ENCODE measurements at places on chromosomes 11 and 22.

GRCh38 chr11:119094816-119095065 lies 6.9 kb downstream of the DPAGT1 start:
- DNase-seq: peak; percentile 94

DNA sequence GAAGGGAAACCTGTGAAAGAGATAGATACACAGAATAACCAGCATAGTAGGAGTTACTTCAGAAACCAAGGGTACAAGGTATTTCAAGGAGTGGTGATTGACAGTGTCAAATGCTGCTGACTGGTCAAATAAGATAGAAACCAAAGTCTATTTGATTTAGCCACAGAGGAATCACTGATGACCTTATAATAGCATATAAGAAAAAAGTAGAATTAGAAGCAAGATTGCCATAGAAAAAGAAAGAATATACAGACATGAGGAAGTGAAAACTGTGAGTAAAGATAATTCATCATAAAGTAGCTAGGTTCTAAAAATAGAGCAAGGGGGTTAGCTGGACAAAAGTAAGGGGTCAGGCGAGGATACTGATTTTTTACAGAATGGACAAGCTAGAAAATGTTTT lies 14.2 kb downstream of the ZBTB44 start:
- no peak for DNase-seq

- DNase-seq: no peak
Measured at GRCh38 chr11:24828938-24829605, 332.2 kb downstream of the LUZP2 start.

- DNase-seq: peak; percentile 36
Measured at GRCh38 chr22:47460861-47461260, 698.4 kb downstream of the TBC1D22A start.

- DNase-seq: no peak
Measured at GRCh38 chr11:102603091-102603490, 22.0 kb downstream of the MMP20 start.

DNA sequence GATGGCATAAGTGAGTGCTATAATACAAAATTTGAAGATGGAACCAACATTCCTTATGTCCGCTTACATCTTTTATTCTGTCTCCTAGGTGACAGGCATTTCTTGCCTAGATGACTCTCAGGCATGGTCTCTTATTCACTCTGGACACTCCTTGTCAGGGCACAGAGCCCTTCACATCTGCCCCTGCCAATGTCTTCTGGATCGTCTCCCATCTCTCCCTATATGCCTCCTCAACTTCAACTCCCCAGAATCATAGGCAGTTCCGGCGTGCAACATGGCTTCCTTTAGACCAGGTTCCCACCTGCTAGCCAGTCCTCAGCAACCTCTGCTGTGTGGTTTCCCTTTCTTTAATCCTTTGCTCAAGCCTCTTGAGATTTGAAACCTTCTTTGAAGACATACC lies 300.9 kb downstream of the TENM4 start:
- DNase-seq: no peak

GRCh38 chr11:21553795-21554194 lies 639.1 kb upstream of the ANO5 start:
- DNase-seq: no peak

DNA sequence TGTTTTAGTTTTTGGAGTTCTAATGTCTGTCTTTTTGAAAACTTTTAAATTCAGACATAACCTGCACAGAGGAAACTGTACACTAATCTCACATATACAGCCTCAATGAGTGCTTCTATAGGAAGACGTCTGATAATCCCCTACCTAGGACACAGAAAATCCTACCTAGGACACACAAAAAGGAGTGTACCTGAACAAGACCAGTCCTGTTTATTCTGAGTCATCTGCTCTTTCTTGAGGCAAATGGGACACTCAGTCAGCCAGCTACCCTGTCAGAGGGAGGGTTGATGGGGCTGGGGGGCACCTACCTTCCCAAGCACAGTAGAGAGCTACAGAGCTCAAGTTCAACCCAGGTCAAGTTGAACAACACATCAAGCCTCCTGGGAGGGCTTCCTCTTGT lies 346.6 kb upstream of the NCAM1 start:
- no peak for DNase-seq

DNA sequence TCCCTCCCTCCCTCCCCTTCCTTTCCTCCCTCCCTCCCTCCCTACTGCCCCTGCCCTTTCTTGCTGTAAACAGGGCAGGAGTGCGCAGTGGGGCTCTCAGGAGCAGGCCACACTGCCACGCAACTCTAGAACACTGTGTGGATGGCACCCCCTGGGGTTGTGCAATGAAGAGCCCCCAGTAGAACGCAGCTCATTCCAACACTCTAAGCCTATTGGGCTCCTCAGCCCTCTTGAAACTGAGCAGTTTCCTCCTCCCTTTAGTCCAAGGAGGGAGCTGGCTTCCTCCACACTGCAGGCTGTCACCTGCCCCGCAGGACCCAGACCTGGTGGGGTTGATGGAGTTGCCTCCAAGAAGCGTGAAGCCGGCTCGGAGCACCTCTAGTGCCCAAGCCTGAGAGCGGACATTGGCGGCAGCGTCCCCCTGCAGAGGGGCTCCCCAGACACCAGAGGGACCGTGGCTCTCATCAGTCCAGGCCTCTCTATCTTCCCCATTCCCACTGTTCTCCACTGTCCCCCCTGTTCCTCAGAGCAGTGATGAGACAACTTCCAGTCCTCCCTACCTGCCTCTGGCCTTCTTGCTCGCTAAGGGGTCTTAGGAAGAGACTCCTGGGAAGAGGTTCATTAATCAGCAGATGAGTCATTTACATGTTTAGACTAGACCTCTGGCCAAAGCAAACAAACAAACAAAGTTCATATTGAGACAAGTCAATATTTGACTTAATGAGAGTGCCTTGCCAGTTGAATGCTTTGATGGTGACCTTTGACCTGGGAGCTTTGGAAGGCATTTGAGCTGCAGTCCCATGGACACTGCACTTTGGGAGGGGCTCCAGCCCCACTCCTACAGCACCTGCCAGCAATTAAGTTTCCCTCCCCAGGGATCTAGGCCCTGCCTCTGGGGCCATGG lies 64.0 kb downstream of the RPUSD4 start:
- no peak for DNase-seq

- no peak for DNase-seq
Measured at GRCh38 chr22:46590334-46590733, 29.9 kb upstream of the GRAMD4 start.

DNA sequence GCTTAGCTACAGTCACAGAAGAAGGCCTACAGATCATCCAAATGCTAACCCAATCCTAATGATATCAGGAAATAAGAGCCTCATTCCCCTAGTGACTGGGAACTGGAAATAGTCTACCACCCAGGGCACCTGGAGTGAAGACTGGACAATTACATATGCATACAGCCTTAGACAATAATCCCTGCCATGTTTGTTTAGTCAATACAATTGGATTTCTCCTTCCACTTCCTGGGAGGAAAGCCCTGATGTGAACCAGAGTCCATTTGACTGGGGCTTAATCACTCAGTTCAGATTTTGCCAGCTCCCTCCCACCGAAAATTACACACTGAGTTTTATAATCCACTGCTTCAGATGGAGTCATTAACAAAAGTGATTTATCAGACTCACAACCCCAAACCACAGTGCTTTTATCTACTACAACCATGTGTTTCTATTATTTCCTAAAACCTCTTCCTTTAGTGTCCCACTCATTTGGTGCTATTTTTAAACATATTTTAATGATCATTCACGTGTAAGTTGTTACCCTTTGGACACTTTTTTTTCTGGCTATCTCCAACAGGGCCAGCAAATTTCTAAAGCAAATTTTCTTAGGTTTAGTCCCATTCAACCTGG lies 29.9 kb downstream of the CWF19L2 start:
- DNase-seq: no peak

DNA sequence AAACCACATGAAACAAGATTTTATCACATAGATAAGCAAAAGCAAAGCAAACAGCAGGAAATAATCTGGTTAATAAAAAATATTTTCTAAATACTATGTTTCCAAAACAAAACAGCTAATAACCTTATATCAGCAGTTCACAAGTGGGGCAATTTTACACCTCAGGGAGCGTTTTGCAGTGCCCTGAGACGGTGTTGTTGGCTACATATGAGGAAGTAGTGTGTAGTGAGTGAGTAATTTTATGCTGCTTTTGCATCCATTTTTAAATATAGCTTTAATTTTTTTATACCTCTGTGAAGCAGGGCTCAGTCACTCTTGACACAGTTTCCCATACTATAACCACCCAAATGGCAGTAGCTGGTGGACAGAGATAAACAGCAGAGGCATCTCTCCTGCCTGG lies 438.5 kb upstream of the B3GAT1 start:
- DNase-seq: no peak

- DNase-seq: peak; percentile 88
Measured at GRCh38 chr11:96228473-96228891, 114.5 kb downstream of the MAML2 start.
